ENCODE measurements at places on chromosomes 5 and 9. TPM values are rescaled to one million over a fixed set of nuclear protein-coding genes. Genes with fewer than 3 reads are reported as not detected.

DNA sequence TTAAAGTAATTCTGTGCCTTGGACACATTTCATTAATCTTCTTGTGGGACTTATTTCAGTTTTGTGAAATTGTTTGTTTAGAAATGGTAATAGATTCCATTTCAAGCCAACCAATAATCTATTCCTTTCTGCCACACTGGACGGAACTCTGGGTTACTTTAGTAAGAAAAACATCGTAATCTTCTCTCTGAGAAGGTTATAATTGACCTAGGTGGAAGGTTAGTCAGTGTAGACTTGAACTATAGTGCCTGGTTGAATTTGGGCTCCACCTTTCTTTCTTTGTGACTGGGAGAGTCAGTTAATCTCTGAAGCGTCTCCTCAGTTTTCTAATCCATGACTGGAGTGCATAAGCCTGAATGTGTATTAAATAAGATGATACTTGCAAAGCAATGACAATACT is 89.7 kb upstream of the PRLR start:
- DNase-seq: no peak

SPIN1 gene
- 89.5 TPM for total RNA-seq

DNA sequence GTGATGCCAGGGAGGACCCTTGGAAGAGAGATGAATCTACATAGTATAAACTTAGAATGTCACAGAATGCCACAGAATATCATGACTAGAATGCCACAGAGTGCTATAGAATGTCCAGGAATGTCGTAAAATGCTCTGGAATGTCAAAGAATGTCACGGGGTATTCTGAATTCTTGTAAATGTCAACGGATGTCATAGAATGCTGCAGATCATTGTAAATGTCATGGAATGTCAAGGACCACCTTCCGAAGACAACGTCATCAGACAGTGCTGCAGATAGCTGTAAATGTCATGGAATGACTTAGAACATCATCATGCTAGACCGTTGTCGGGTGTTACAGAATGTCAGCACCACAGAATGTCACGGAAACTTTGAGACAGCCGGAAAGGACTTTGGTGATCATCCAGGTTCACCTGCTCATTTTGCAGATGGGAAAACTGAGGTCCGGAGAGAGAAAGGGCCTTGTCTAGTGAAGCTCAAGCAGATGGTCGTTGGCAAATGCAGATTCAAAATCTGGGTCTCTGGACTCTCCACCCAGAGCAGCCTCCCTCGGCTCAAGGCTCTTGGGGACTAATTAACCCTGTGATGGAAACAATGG is 117.1 kb downstream of the LHX2 start:
- DNase-seq: no peak

GRCh38 chr5:160605266-160605665 is 183.6 kb downstream of the PTTG1 start:
- no peak for DNase-seq

GRCh38 chr9:87342743-87343142 is 154.9 kb upstream of the DAPK1 start:
- DNase-seq: no peak

GPX3 gene
- total RNA-seq: 79.0 TPM

DNA sequence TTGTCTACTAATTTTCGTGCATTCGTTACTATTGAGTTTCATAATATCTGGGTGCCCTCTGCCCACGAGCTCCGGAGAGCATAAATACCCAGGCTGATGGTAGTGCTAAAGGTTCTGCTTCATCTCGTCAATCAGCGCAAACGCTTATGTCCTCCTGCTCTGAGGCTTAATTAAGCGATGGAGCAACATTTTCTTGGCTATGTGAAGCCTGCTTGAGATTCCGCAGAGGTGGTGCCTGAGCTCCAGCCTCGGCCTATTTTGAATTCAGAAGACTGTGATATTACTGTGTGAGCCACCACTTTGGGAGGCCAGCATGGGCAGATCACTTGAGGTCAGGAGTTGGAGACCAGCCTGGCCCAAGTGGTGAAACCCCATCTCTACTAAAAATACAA is 44.8 kb downstream of the ANXA2R start:
- no peak for DNase-seq

DNA sequence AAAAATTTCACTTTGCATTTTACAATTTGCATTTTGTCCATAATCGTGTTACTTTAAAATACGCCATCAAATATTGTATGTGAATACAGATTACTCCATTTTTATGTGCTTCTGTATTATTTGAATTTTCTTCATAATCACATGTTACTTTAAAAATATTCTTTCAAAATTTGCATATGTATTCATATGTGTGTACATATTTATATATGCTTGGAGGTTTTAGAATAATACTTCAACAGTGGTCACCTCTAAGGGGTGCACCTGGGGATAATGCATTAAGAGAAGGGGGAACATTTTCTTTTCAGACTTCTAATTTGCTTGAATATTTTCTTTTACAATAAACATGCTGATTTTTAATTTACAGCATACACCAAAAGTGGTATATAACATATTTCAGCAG is 21.9 kb upstream of the ELL2 start:
- no peak for DNase-seq

CD274 gene
- total RNA-seq: 5.8 TPM

BNC2 gene
- under 0.01 TPM for total RNA-seq

- no peak for DNase-seq
Measured at GRCh38 chr9:131173995-131174394, 48.6 kb downstream of the NUP214 start.

Measured in bronchial epithelial cell (primary cell).